ENCODE measurements at places on chromosomes 5 and 9.

DNA sequence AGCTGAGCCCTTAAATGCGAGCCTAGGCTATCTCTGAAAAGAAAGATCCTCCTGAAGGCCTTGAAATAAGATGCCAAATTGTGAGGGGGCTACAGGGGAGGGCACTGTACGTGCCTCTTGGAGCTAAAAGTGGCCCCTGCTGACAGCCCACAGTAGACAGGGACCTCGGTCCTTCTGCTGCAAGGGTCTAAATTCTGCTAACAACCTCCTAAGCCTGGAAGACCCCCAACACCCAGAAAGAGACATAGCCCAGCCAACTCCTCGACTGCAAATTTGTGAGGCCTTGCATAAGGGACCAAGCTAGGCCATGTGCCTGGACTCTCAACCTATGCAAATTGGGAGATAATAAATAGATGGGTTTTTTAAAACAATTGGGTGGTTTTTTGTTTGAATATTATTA, 54.7 kb downstream of the UBE2QL1 start:
- DNase-seq: no peak

GRCh38 chr5:111999286-111999685, 242.3 kb upstream of the NREP start:
- no peak for DNase-seq

GRCh38 chr9:133155156-133155555, 8.6 kb downstream of the GBGT1 start:
- DNase-seq: no peak

GRCh38 chr9:133945977-133946753, 46.0 kb downstream of the VAV2 start:
- DNase-seq: no peak

- no peak for DNase-seq
Observed at GRCh38 chr5:81134066-81134465, 99.1 kb upstream of the CKMT2 start.

DNA sequence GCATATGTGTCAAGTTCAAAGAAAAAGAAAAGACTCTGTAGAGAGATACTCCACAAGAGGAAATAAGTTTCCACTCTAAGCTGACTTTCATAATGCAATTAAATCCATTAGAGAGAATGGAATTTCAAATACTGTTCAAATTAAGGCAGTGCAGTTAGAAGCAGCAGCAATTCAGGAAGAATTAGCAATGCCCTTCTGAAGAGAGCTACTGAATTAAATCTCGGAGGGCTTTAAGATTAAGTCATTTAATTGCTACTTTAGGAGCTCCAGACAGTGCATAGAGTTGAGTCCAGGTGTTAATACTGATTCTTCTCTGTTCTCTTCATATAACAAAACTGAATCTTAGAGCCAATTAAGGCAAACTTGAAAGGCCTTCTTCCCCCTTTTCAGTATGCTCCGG, 8.5 kb downstream of the CDH12 start:
- DNase-seq: no peak

Data from stimulated activated CD8-positive, alpha-beta memory T cell treated with anti-CD3 and anti-CD28 coated beads, Interleukin-7, amount 100 ng/mL, for 24 hours (primary cell).